ENCODE measurements at places on chromosomes 16 and 17. TPM values are rescaled to one million over a fixed set of nuclear protein-coding genes. Genes with fewer than 3 reads are reported as not detected.

Gene TMEM220
- 4.0 TPM for total RNA-seq

Gene CCL18
- 0.44 TPM for total RNA-seq

Gene KRT32
- 0.80 TPM for total RNA-seq

Gene NPB
- total RNA-seq = 0.24 TPM

Gene UNKL
- 5.3 TPM for total RNA-seq

Gene WNK4
- 0.40 TPM for total RNA-seq

Gene CRYBA1
- total RNA-seq = not detected

Gene PLCG2
- total RNA-seq = 8.6 TPM

All from esophagus mucosa (tissue), 1 donor.